ENCODE measurements at places on chromosomes 11 and 22.

DNA sequence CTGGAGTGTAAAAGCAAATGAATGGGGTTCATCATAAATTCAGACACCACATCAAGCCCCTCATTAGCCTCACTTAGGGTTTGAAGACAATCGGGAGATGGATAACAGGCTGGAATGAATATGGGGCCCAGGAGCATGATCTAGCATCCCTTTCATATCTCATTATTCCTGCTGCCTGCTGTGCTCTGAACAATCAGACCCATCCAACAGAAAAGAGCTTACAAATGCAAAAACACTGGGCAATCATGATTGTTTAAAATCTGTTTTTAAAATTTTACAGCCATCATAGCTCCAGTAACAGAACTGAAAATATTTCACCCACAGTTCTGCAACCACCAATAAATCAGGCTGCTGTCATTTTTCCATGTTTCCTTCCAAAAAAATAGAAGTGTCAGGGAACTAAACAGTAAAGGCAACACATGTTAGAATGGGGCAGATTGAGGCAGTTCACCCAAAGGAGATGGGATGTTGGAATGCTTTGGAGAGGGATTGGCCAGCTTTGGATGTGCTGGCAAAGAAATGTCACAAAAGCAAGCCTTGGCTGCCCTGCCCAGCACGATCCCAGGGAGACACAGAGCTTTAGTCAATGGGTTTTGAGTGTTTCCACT, 47.8 kb upstream of the BMAL1 start:
- no peak overlapping the region for H3K27ac ChIP-seq
- no peaks in the 10 kb centered on the region for H3K36me3 ChIP-seq
- no peak overlapping the region for H3K4me3 ChIP-seq
- no peak for DNase-seq
- H3K27me3 ChIP-seq, result no peaks in the 10 kb centered on the region

GRCh38 chr11:112377946-112378345, 117.3 kb upstream of the PLET1 start:
- no peak overlapping the region for H3K27ac ChIP-seq
- H3K36me3 ChIP-seq, result no peaks in the 10 kb centered on the region
- no peak overlapping the region for H3K4me3 ChIP-seq
- DNase-seq, result no peak

- DNase-seq, result no peak
- H3K36me3 ChIP-seq, result no peaks in the 10 kb centered on the region
- H3K27me3 ChIP-seq, result peaks cover 7% of the 10 kb centered on the region
- no peak overlapping the region for H3K4me3 ChIP-seq
- H3K27ac ChIP-seq, result no peak overlapping the region
These were observed 3.9 kb downstream of the HTATIP2 start for GRCh38 chr11:20367313-20367948.

DNA sequence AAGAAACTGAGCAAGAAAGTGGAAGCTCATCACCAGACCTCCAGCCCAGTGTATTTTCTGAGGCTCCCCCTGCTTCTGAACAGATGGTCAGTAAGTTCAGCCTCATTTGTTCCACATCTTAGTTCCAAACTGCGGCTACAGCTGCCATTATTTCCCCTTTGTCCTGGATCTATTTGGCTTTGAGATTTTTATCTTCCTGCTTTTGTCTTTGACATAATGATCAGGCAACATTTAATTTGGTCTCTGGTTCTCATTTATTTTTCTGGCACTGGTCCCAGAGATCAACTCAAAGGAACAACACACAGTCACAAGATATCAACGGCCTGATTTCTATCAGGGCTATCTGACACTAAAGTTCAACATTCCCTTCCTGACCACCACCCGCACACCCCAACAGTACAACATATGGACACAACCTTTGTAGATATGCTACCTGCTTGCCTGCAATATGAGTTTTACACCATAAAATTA, 137.5 kb downstream of the FAM76B start:
- no peaks in the 10 kb centered on the region for H3K36me3 ChIP-seq
- DNase-seq, result no peak
- H3K27ac ChIP-seq, result no peak overlapping the region
- H3K27me3 ChIP-seq, result no peaks in the 10 kb centered on the region
- H3K4me1 ChIP-seq, result no peaks in the 10 kb centered on the region
- no peak overlapping the region for H3K4me3 ChIP-seq

- peaks cover 10% of the 10 kb centered on the region for H3K4me1 ChIP-seq
- H3K36me3 ChIP-seq, result no peaks in the 10 kb centered on the region
- peak overlapping the region; percentile 40 for H3K4me3 ChIP-seq
- peaks cover 37% of the 10 kb centered on the region for H3K27me3 ChIP-seq
These were observed 101.9 kb downstream of the WT1 start for GRCh38 chr11:32333320-32333991.

GRCh38 chr11:31919175-31919574, 108.1 kb upstream of the PAX6 start:
- no peaks in the 10 kb centered on the region for H3K27me3 ChIP-seq
- no peaks in the 10 kb centered on the region for H3K36me3 ChIP-seq
- DNase-seq, result no peak

DNA sequence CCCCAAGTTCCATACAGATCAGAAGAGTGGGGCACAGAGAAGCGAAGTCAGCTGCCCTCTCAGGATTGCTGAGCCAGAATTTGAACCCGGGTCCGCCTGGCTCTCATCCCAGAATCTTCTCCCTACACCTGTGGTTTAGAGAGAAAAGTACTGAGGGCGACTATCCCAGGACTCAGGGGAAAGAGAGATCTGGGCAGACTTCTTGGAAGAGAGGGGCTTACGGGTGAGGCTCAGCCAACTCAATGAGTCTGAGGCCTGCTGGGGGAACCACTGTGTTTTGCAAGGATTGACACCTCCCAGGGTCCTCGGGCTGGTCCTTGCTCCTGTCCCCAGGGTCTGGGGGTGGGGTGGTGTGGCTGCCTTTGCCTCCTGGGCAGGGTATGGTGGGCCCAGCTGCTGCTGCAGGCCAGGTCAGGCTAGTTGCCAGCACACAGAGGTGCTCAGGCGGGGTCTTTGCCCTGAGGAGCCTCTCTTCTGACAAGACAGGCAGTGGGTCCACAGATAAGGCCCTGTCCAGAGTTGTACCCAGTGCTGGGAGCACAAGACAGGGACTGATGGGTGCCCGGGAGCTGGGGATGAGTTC, 1.2 kb downstream of the CAPN5 start:
- H3K27ac ChIP-seq, result no peak overlapping the region
- DNase-seq, result no peak
- no peaks in the 10 kb centered on the region for H3K36me3 ChIP-seq
- H3K27me3 ChIP-seq, result peaks cover 19% of the 10 kb centered on the region
- peaks cover 32% of the 10 kb centered on the region for H3K4me1 ChIP-seq
- H3K4me3 ChIP-seq, result no peak overlapping the region

DNA sequence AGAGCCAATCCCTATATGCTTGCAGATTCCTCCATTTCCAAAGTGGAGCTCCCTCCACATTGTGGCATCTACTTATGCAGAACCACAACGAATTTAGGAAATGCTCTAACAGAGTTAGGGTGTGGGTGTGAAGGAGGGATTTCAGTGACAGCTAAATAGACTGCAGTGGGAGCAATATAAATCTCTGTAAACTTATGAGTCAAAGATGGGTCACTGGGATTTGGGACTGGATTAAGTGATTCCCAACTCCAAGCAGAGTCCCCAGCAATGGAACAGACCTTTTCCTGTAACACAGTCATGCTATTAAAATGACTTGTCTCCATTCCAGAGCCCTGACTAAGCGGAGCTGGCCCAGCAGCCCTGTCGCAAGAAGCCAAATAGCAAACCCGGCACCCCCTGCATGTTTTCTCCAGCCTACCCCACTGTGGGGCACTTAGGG, 36.6 kb downstream of the RPL27A start:
- H3K4me3 ChIP-seq, result no peak overlapping the region
- H3K27ac ChIP-seq, result no peak overlapping the region
- H3K36me3 ChIP-seq, result no peaks in the 10 kb centered on the region
- H3K27me3 ChIP-seq, result peaks cover 2% of the 10 kb centered on the region

DNA sequence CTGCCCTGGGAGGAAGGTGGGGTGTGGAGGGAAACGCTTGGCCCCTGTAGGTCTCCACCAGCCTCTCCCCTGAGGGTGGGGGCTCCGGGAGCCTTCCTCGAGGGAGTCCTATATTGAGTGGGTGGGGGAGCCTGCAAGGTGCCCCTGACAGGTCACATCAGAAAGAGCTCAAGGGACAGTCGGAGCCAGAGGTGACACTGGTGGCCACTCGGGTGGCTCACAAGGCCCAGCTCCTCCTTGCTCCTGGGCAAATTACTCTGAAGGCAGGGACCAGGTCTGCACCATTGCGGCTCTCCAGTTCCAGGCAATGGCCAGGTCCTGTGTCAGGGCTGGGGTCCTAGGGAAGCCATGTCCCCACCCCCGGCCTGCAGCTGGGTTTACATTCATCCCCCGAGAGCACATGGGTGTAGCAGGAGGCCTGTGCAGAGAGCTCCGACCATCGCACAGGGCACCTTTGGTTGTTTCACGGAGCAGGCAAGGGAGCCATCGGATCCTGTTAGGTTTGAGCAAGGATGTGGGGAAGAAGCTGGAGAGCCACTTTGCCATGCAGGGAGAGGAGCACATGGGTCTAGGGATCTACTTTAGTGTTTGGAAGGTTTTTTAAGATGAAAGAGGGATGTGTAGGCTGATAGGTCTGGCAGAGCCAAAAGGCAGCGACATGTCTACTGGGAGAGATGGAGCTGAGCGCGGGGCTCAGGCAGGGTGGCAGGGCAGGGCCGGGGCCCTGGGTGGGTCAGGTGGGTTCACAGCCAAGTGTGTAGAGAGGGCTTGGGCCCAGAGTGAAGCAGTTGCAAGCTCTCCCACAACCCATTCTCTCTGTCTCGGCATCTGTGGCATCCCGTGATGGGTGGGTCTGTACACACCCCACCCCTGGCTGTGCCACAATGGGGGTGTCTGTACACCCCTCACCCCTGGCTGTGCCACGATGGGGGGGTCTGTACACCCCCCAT, 14.8 kb downstream of the CCND1 start:
- peaks cover 11% of the 10 kb centered on the region for H3K4me1 ChIP-seq
- H3K27ac ChIP-seq, result no peak overlapping the region
- H3K36me3 ChIP-seq, result no peaks in the 10 kb centered on the region
- H3K4me3 ChIP-seq, result no peak overlapping the region
- DNase-seq, result no peak

GRCh38 chr11:14583252-14584034, 60.2 kb upstream of the PDE3B start:
- H3K4me3 ChIP-seq, result no peak overlapping the region
- H3K27ac ChIP-seq, result peak overlapping the region; percentile 13
- H3K4me1 ChIP-seq, result peaks cover 23% of the 10 kb centered on the region

DNA sequence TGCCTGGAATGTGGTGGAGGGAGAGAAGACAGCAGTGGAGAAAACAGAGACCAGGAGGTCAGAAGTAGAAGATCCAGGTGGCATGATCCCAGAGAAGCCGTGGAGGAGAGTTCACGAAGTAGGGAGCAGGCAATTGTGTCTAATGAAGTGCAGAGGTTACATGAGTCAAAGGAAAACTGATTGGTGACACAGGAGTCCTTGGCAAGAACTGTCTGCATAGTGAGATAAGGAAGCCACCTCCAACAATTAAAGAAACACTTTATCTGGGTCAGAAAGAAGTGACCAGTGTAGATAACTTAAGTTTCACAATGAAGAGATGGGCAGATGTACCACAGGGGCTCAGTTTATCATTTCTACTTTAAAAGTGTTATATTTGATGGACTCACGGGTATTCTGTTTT, 57.0 kb upstream of the PTH start:
- H3K27me3 ChIP-seq, result no peaks in the 10 kb centered on the region
- no peaks in the 10 kb centered on the region for H3K36me3 ChIP-seq
- no peak for DNase-seq
- no peak overlapping the region for H3K27ac ChIP-seq
- H3K4me1 ChIP-seq, result no peaks in the 10 kb centered on the region

DNA sequence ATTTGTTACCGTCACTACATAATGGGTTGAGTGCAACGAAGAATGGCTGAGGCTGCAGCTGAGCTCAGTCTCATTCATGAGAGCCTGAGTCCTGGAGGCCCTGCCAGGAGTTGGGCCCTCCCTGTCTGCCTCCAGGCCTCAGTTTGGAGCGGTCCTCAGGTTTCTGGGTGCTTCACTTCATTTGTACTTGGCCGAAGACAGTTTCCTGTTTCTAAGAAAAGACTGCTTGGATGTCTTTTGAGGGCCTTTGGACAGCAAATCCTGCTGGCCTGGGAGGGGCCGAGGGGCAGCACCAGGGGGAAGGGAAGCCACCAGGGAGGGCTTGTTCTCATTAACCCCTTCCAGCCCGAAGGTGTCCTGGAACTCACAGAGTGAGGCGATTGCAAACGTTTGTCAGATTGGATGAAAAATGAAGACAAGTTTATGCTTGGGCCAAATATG, 163.1 kb downstream of the ETS1 start:
- no peaks in the 10 kb centered on the region for H3K36me3 ChIP-seq
- peak overlapping the region; percentile 9 for H3K27ac ChIP-seq
- DNase-seq, result no peak
- H3K4me3 ChIP-seq, result no peak overlapping the region

- no peaks in the 10 kb centered on the region for H3K36me3 ChIP-seq
- DNase-seq, result no peak
- no peaks in the 10 kb centered on the region for H3K4me1 ChIP-seq
These were observed 116.7 kb upstream of the NCAM1 start for GRCh38 chr11:112844517-112844916.

GRCh38 chr11:74345420-74345819, 34.0 kb upstream of the P4HA3 start:
- H3K36me3 ChIP-seq, result peaks cover 23% of the 10 kb centered on the region
- no peak for DNase-seq
- H3K4me1 ChIP-seq, result no peaks in the 10 kb centered on the region
- H3K27me3 ChIP-seq, result no peaks in the 10 kb centered on the region
- H3K27ac ChIP-seq, result no peak overlapping the region

DNA sequence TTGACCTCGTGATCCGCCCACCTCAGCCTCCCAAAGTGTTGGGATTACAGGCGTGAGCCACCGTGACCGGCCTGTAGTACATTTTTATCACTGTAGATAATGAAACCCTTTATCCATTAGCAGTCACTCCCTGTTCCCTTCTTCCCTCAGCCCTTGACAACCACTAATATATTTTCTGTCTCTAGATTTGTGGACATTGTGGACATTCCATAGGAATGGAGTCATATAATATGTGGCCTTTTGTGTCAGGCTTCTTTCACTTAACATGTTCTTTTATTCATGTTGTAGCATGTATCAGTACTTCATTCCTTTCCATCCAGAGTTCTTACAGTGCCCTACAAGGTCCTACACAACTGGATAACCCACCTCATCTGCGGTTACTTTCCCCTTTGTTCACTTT, 30.5 kb downstream of the RRM1 start:
- H3K27me3 ChIP-seq, result no peaks in the 10 kb centered on the region
- peaks cover 29% of the 10 kb centered on the region for H3K36me3 ChIP-seq
- no peaks in the 10 kb centered on the region for H3K4me1 ChIP-seq
- no peak for DNase-seq

- H3K4me1 ChIP-seq, result no peaks in the 10 kb centered on the region
- no peak overlapping the region for H3K4me3 ChIP-seq
- H3K27me3 ChIP-seq, result no peaks in the 10 kb centered on the region
- DNase-seq, result peak; percentile 81
- H3K27ac ChIP-seq, result no peak overlapping the region
These were observed 74.4 kb downstream of the ARHGAP32 start for GRCh38 chr11:129117595-129118350.

GRCh38 chr11:73995731-73996130, 13.1 kb upstream of the UCP2 start:
- H3K4me1 ChIP-seq, result peaks cover 28% of the 10 kb centered on the region
- H3K27ac ChIP-seq, result peak overlapping the region; percentile 93
- no peaks in the 10 kb centered on the region for H3K27me3 ChIP-seq
- peak; percentile 89 for DNase-seq
